ENCODE measurements at places on chromosomes 5 and 9.

- DNase-seq: no peak
Measured at GRCh38 chr5:133627180-133627579, 14.8 kb upstream of the FSTL4 start.

DNA sequence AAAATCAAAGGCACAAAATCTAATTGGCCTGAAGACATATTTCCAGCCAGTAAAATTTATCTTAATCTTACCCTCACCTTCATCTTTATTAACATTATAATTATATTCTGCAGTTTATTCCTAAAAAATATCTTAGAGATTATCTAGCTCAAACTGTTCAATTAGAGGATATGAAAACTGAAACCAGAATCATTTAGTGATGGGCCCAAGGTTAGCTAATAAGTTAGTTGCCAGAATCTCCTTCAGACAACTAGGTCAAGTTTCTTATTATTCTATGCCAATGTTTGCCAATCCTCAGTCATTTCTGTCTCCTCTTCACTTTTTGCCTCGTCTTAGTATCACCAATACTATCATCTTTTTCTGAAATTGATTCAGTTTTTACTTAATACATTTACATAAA is 56.0 kb upstream of the RASA1 start:
- DNase-seq: no peak

DNA sequence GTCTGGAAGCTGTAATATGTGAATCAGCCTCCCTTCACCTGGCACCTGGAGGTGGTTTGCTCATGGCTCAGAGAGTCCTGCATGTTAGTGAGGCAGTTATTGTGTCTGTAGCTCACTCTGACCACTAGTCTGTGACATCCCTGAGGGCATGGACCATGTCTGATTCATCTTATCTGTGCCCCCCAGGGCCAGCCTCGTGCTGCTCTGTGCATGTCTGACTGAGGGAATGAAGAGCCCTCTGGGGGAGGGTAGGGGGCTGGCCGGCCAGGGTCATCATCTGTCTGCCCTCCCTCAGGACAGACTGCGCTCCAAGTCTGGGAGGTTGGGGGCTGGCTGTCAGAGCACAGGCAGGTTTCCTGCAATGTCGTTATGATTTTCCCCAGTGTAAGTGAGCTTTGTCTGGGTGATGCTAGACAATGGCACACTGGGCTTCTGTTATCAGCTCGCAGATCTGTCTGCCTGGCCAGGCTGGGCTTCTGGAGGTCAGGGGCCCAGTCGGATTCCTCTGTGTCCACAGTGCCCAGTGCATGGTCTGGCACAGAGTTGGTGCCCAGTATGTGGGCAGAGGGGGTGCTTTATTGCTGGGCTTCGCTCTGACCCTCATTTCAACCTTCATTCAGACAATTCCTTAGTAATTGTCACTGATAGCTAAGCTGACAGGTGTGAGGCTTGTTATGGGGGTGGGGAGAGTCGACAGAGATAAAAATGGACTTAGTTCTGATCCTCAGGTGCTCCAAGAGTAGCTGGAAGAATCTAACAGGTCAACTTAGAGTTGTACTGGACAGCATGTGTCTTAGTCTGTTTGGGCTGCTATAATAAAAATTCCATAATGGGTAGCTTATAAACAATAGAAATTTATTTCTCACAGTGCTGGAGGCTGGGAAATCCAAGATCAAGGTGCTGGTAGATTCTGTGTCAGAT is 85.7 kb upstream of the SHB start:
- no peak for DNase-seq

GRCh38 chr5:103587185-103587748 is 24.7 kb upstream of the NUDT12 start:
- DNase-seq: no peak

GRCh38 chr5:58767104-58767503 is 184.2 kb downstream of the RAB3C start:
- no peak for DNase-seq

DNA sequence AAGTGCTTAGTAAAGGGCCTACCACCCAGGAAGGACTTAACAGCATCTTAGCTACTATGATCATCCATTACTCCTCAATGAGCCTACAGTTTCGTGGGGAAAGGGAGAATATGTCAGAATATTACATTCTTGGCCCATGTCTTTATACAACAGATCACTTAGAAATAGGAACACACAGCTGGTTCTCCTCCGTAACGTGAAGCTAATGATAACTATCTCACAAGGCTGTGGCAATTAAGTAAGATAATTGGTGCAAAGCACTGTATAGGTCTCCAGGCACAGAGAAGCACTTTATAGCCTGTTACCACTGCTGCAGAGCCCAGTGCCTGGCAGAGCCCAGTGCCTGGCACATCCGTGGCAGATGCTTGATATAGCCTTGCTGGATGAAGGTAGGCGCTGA is 347.6 kb downstream of the SLIT3 start:
- DNase-seq: no peak

GRCh38 chr5:146646441-146646840 is 130.5 kb upstream of the GPR151 start:
- DNase-seq: no peak

Data from stimulated activated naive CD8-positive, alpha-beta T cell treated with anti-CD3 and anti-CD28 coated beads, Interleukin-15, amount 100 ng/mL, for 72 hours (primary cell).